GM13976 (cell line): ENCODE measurements at places on chromosomes 16 and 17.

- DNase-seq, result no peak
Measured at GRCh38 chr16:55240888-55241287, 83.1 kb upstream of the IRX6 start.

DNA sequence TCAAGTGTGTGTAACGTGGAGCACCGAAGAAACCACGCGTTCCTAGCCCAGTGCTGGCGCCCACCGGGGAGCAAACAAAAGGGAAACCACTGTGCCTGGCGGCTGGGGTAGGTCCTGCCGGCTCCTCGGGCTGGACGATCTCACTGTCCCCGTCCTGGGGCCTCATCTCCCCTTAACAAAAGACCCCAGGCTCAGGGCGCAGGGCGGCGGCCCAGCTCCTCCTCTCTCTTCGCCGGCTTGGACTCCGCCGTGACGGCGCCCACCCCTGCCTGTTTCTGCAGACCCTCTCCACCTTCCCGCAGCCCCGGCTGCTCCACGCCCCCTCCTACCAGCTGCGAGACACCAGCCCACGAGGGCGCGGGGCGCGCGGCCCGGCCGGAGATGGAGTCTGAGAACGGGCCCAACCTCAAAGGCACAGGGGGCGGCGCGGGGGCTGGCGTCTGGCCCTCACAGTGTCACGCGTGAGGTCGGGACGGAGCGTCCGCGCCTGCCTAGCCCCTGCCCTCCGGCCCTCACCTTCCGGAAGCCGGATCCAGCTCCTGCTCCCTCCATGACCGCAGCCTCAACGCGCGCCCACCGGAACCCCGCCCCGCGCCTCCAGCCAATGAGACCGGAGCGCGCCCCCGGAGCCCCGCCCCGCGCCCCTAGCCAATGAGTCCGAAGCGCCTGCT, at the start of gene CENPX:
Gene CENPX (minus strand): TSS at position 569 of the 671 bp plus-strand sequence. CDS start 17 bp downstream, at position 552.
- DNase-seq, result no peak

DNA sequence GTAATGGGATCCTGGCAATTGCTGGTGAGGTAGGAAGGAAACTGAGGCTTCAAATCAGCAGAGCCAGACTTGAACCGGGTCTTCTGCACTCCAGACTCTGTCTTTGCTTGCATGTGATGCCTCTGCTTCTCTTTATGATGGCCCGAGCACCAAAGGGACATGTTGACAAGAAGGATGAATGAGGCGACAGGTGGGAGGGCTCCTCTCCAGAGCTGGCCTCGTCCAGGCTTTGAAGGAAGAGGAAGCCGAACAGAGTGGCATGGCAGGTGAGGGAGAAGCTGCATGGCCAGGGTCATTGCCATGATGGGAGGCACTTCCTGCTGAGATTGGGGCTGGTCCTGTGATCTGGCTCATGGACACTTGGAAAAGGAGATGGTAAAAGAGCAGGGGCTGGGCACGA, 40.8 kb downstream of the AKAP1 start:
- no peak for DNase-seq

DNA sequence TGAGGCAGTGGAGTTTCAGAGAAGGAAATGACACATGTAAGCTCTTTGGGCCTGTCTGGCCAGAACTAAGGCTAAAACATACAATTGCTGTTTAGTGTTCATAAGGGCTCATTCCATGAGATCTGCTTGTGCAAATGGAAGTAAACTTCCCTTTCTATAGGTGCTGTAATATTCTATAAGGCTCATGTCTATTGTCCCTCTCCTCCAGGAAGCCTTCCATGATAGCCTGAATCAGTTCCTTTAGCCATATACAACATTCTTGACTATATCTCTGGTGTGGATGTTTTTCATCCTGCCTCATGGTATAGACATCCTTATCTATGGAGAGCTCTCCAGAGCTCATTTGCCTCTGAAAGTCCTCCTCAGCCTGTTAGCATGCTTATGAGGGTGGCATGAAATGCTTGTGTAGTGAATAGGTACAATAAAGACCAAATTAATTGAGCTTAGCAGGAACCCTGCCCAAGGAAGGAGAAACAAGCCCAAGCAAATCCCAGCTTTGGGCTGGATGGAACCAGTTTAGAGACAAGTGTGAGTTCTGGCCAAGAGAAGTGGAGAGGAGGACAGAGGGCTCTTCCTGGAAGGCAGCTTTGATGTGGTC, 1.6 kb upstream of the ETV4 start:
- DNase-seq, result no peak

- DNase-seq, result no peak
Measured at GRCh38 chr16:88628512-88628974, 9.8 kb upstream of the IL17C start.

DNA sequence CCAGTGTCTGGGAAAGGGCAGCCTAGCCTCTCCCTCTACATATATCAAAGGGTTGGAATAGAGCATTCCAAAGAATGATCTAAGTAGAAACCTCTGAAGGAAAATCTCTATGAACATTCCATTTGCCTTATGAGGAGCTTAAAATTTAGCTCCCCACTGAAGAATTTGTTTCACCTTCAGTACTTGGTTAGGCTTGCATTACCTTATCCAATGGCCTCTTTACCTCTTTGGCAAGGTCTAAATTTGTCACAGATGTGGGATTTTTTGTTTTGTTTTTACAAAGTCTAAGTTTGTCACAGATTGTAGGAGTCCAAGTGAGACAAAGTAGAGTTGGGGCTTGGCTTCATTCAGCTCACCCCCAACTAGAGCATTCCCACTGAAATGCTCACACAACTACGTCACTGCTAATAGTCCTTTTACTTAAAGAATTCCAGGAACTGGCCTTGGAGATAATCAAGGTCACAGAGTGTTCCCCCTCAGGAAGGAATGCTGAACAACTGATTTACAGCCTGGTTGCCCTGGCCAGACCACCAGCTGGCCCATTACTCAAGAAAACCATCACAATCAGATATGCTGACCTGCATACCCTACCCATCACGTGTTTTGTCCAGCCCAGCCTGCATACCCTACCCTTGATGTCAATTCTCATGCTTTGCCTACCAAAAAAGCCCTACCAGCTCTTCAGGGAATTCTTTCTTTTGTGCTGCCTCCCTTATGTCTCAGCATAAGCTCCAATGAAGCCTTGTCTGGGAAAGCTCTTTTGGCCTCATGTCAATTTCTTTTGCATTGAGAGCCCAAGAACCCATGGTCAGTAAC, 26.5 kb upstream of the PPM1D start:
- DNase-seq, result no peak

- peak; percentile 54 for DNase-seq
Measured at GRCh38 chr16:48542020-48542473, 67.9 kb downstream of the N4BP1 start.

- peak; percentile 44 for DNase-seq
Measured at GRCh38 chr16:10751291-10751697, 7.7 kb downstream of the NUBP1 start.

- no peak for DNase-seq
Measured at GRCh38 chr17:37090941-37091340, 142.2 kb downstream of the AATF start.

GRCh38 chr16:69397821-69398521, 12.2 kb upstream of the TERF2 start:
- DNase-seq, result no peak

DNA sequence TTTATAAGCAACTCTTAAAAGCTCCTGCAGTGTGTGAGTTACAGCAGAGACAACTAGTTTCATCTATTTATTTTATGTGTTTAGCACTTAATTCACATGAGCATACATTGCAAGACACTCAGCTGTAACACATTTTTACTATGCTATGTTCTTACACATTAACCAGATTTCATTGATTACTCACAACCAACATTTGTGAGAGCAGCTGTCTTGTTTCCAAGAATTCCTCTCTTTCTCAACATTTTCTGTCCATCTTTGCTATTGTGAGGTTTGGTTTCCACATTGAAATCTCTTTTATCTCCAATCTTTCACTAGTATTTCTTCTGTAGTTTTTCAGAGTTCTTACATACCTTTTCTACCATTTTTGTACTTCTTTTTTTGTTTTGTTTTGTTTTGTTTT, 51.2 kb downstream of the COPRS start:
- no peak for DNase-seq

DNA sequence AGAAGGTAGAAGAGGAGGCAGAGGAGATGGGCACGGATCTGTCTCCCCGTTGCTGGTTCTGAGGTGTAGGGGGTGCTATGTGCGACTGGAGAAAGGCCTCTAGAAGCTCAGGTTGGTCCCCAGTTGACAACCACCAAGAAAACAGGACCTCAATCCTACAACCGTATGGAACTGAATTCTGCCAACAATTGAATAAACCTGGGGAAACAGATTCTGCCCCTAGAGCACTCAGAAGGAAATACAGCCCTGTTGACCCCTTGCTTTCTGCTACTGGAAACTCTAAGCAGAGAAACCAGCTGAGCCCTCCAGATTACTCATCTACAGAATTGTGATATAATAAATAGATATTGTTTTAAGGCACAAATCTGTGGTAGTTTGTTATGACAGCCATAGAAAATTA, 313.0 kb upstream of the GOT2 start:
- no peak for DNase-seq

DNA sequence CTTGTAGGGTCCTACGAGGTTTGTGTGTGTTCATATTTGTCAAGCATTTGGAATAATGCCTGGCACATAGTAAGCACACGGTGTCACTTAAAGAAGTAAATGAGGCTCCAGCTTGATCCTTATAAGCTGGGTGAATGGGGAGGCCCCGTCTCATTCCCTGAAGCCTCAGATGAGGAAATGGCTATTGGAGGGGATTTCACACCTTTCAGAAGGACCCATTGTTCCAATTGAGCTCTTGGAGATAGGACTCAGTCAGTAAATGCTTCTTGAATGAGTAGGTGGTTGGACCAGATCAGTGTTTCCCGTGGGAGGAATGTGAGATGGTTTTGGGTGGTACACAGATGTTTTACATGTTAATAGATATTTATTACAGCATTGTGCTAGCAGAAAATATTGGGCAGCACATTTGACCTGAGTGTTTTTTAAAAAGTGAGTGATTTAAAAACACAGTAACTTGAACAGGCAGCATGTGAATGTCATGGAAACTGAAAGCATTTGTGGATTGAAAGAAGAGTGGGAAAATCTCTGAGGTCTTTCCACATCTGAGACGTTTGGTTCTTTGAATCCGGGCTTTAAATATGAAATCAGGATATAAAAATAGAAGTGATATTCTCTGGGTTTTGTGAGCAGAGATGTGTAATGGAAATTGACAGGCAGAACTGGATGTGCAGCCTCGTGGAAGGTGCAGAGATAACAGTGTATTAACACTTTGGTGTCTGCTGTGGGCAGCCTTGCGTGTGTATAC, 36.4 kb upstream of the ARHGAP17 start:
- DNase-seq, result no peak

DNA sequence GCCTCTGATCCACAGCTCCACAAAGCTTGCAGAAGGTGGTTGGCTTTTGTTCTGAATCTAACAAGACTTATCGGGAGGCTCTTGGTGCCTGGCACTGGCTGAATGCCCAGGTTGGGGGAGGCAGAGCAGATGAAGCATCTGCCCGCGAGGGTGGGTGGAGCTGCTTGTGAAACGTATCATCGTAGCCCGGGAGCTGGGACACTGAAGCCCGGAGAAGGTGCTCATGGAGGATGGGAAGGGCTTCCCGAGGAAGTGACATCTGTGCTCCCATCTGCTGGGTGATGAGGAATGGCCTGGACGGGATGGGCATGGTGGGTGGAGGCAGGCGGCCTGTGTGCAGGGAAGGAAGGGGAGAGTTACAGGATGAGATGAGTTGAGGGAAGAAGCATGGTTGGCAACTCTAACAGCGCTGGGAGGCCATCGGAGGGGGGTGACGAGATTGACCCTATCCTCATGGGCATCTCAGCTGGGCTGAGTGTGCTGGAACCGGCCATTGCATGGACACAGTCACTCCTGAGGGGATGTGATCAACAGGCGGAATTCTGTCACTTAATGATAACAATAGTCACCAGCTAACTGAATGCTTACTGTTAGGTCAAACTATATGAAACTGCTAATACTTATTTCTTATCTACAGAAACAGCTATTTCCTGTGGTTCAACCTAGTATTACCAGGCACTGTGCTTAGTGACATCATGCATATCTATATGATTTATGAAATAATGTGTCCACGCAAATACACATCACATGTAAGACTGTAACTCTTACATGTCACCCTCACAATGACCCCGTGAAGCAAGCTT, 102.7 kb downstream of the ABCC6 start:
- no peak for DNase-seq

GRCh38 chr16:80680839-80681238, 123.6 kb downstream of the CDYL2 start:
- DNase-seq, result peak; percentile 48

GRCh38 chr17:34981538-34982241, 1.4 kb downstream of the LIG3 start:
- DNase-seq, result no peak

- DNase-seq, result no peak
Measured at GRCh38 chr16:88117476-88117868, 166.2 kb downstream of the BANP start.

DNA sequence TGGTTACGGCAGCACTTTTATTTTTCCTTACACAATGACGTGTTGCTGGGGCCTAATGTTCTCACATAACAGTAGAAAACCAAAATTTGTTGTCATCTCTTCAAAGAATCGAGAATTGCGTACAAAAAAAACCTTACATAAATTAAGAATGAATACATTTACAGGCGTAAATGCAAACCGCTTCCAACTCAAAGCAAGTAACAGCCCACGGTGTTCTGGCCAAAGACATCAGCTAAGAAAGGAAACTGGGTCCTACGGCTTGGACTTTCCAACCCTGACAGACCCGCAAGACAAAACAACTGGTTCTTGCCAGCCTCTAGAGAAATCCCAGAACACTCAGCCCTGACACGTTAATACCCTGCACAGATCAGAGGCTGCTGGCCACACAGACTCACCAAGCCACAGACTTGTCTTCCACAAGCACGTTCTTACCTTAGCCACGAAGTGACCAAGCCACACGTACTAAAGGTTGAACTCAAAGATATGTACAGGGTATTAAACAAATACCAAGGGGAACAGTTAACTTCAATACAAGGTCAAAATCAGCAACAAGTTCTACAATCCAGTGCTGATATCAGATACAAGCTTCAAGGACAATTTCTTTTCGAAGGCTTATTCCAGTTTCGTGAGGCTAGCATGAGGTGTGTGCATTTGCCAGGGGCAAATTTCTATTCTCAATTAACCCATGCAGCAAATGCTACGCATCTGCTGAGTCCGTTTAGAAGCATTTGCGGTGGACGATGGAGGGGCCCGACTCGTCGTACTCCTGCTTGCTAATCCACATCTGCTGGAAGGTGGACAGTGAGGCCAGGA, 2.4 kb downstream of the ACTG1 start:
- no peak for DNase-seq
